A673 (cell line): ENCODE measurements at places on chromosomes 3 and 15. TPM values are rescaled to one million over a fixed set of nuclear protein-coding genes. Genes with fewer than 3 reads are reported as not detected.

DNA sequence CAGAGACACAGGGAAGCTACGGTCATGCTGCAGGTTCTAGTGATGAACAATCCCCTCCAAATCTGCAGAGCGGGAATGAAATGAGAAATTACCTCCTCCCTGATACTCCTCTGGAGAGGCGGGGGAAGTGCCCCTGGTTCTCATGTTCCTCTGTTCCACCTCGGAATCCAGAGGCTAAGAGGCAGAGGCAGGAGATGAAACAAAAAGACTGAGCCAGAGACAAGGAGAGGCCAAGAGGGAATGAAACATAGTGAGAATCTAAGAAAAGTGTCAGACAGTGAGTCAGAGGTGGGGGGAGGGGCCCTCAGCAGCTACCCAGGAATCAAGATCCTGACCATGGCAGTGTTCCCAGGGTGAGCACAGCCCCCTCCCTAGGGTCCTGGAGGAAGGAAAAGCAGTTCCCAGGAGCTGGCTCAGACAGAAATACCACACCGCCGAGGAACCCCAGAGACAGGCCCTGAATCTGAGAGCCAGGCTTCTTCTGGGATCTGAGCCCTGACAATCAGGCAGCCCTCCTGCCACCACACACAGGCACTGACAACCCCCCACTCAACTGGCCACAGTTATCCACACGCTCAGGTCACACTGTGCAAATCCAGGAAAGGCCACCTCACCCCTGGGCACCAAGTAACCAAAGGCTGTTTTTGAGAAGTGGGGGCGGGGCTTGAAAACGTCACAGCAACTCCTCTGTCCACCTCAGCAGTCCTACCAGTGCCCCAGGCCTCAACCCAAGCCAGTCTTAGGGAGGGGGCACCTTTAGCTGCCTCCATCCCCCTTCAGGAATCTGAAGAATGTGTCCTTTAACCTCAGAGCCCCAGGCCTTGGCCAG is 2.4 kb downstream of the CSRNP1 start:
- peak overlapping the region; percentile 72 for H3K4me3 ChIP-seq
- peaks cover 51% of the 10 kb centered on the region for H3K4me1 ChIP-seq
- no peaks in the 10 kb centered on the region for H3K27me3 ChIP-seq
- no peaks in the 10 kb centered on the region for H3K36me3 ChIP-seq
- peak; percentile 79 for DNase-seq
- H3K27ac ChIP-seq, result peak overlapping the region; percentile 88

- no peak overlapping the region for H3K4me3 ChIP-seq
- no peaks in the 10 kb centered on the region for H3K36me3 ChIP-seq
- H3K27me3 ChIP-seq, result no peaks in the 10 kb centered on the region
These were observed 5.3 kb upstream of the GNAT1 start for GRCh38 chr3:50186096-50186495.

DNA sequence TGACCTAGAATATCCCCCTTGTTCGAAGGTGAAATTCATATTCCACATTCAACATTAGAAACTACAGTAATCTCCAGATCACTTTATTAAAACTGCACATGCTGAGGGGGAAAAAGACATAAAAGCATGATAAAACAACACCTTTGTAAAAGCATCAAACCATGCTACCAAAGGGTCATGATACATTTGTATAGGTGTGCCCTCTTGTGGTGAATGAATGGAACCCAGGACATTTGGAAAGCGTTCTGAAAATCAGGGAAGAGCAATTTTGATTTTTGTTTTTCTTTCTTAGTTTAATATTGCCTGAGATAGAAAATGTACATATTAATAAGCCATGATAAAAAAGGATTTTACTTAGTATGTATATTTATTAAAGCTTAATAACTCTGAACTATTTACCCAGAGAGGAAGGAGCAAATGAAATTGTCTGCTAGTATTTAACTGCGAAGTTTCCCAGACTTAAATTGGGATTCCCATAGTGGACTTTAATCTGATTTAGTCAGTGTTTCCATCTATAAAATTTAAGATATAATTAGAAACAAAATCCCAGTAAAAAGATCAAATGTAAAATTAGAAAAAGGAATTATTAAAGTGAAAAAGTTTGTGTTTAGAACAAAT is 105.8 kb upstream of the ARL6 start:
- H3K27me3 ChIP-seq, result no peaks in the 10 kb centered on the region
- DNase-seq, result peak; percentile 49
- H3K36me3 ChIP-seq, result no peaks in the 10 kb centered on the region
- no peak overlapping the region for H3K4me3 ChIP-seq

DNA sequence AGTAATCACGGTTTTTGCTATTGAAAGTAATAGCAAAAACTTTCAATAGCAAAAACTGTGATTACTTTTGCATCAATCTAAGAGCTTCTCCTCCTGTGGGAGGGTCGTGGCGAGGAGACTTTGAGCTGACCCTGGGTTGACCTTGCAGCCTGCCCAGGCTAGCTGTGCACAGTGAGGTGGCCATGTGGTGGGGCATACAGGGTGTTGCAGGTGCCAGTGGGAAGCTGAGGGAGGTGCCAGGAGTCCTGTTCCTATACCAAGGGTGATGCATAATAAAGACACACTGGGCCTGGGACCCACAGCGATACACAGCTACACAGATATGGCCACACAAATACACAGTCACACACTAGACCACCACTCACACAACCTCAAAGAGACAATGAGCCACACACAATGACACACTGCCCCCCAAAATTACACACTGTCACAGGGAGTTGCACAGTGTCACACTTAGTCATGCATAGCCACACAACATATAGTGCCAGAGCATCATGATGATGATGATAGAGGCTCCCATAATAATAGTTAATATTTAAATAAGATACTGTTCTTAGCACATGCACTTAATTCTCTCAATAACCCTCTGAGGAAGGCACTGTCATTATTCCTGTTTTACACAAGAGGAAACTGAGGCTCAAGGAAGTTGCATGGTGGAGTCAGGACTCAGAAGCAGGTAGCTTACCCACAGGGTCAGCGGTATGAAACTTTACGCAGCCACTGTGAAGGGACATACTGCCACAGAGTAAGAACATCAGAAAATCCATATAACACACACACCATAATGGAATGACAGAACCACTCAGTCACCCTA is 6.3 kb downstream of the PLCD1 start:
- no peaks in the 10 kb centered on the region for H3K4me1 ChIP-seq
- H3K27me3 ChIP-seq, result no peaks in the 10 kb centered on the region
- DNase-seq, result no peak
- H3K4me3 ChIP-seq, result no peak overlapping the region
- no peaks in the 10 kb centered on the region for H3K36me3 ChIP-seq

- H3K27ac ChIP-seq, result no peak overlapping the region
- no peak overlapping the region for H3K4me3 ChIP-seq
- no peaks in the 10 kb centered on the region for H3K36me3 ChIP-seq
- H3K27me3 ChIP-seq, result no peaks in the 10 kb centered on the region
- H3K4me1 ChIP-seq, result no peaks in the 10 kb centered on the region
These were observed 114.9 kb upstream of the MEF2A start for GRCh38 chr15:99450896-99451358.

The TMC3 gene
- total RNA-seq, result not detected in 2 replicates

The STRIT1 gene
- not detected in 2 replicates for total RNA-seq

The ISLR2 gene
- total RNA-seq, result 0.48 and 0.64 TPM in 2 replicates
